Astrocyte of the hippocampus (primary cell): ENCODE measurements at places on chromosomes 3 and 15.
A peak's percentile ranks its signal among the peaks of the same experiment; 100 is the strongest.

GRCh38 chr3:26425076-26425475, 197.5 kb upstream of the LRRC3B start:
- no peak for DNase-seq

GRCh38 chr3:14533457-14533958, 6.6 kb downstream of the GRIP2 start:
- DNase-seq: no peak

- DNase-seq: no peak
Measured at GRCh38 chr3:27323087-27323570, 46.1 kb downstream of the NEK10 start.

DNA sequence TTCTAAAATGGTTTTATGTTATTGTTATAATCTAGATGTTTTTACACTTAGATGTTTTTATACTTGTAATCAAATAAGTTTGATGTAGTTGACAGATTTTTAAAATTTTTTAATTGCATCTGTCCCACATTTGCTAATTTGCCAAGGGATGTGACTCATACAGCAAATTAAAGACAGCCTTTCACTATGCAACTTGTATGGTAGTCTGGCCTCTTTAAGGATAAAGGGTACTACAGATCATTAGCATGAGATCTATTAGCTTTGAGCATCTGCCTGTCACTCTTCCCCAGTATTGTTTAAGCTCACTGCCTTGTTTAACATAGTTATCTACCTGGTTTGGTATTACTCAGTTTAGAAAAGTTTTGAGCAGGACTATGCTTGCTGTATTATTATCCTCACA, 83.0 kb downstream of the NPTN start:
- DNase-seq: no peak

GRCh38 chr15:51971032-51971374, 575 bp downstream of the LEO1 start:
- DNase-seq: no peak

GRCh38 chr3:156511987-156512677, 42.8 kb downstream of the SSR3 start:
- no peak for DNase-seq

GRCh38 chr15:48720646-48721045, 75.1 kb upstream of the FBN1 start:
- no peak for DNase-seq

DNA sequence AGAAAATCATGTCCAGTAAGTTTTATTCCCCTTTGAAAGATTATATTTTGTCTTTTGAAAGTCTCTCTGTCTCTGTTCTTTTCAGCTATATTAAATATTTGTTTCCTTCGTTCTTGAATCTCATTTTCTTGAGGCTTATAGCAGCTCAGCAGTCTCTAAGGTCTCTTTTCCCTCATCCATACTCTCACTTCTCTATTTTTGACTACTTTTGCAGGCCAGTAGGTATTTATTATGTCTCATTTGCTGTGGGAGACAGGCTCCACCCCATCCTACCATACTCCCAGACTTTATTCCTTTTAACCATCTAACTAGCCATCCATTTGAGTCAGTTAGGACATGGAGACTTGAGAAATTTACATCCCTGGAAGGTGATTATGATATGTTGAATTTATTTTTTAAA, 71.0 kb downstream of the FILIP1L start:
- no peak for DNase-seq

- no peak for DNase-seq
Measured at GRCh38 chr3:167113035-167113830, 266.9 kb downstream of the ZBBX start.

- peak; percentile 41 for DNase-seq
Measured at GRCh38 chr15:67072958-67073357, 7.6 kb downstream of the SMAD3 start.

DNA sequence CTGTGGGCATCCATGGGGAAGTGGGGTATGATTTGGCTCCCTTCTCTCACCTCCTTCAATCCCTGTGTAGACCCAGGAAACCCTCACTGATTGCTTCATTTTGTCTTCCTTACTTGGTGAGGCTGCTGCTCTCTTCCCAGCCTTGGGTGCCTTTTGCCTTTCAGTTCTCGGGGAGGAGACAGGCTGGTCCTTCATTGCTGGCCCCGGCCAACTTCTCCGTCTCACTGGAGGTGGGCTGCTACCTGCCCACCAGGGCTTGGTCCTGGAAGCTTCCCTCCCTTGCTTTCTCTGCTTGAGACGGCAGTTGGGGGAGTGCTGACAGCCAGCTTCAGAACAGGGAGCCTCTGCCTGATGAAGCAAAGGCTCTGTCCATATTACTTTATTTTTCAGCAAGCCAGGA, 4.7 kb downstream of the FOXL2 start:
- no peak for DNase-seq

DNA sequence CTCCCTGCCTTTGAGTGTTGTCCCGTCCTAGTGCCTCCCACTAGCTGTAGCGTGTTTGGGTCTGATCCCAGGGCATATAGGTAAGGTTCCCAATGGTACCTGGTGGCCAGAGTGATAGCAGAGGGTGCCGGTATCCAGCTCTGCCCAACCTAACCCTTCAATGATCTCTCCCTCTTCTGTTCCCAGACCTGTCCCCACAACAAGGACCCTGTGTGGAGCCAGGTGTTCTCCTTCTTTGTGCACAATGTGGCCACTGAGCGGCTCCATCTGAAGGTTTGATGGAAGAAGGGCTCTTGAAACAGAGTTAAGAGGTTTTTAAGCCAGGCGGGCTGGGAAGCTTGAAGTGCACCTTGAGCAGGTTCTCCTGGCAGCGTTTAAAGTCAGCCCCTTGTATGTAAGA, 35.5 kb downstream of the ESYT3 start:
- DNase-seq: no peak

GRCh38 chr3:47985381-47985780, 30.8 kb downstream of the MAP4 start:
- no peak for DNase-seq

DNA sequence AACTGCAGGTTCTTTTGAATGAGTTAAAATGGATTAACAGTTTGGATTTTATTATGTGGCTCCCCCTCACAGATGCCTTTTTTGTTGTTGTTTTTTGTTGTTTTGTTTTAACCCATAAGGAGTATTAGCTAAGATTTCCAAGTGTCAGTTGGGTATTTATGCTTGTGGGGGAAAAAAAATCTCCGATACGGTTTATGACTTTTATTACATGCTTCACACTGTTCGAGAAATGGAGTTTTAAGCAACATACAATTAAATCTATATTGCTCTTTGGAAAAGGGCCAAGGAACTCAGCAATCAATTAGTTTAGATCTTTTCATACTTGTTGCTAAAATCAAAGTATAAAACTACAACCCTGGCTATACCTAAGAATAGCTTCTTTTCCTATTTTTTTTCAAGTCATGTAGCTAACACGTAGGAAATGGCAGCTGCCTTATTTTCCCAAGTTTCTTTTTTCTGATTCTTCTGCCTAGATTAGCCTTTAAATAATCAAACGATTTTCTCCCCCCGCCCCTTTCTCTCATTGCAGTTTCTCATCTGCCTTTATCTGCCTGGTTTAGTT, 16.0 kb downstream of the NR2F2 start:
- DNase-seq: no peak

DNA sequence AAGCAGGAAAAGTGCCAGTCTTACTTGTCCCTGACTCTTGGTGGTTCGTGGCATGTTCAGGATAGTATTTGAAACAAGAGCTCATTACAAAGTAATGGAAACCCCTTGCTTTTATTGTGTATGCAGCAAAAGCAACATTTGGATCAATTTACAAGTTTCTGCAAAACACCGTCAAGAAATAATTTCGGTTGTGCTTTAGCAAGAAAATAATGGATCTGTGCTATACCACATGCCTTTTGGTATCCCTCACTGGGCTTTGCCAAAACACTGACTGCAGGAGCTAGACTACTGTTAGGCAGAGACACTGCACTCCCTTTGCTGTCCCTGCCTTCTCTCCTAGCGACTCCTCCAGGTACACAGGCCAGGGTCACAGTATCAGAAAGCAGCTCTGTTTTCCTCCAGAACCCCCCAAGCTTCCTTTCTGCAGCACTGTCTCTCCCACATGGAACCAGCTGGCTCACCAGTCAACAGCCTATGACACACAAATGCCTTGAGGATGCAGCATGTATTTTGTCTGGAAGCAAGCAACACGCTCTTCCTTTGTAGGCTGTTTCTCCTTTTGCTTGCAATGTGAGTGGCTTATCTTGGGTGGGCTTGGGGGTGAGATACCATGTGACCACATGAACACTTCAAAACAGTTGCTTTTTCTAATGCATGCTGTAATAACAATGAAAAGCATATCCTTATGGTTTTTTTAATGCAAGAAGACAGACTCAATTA, 111.4 kb downstream of the PGPEP1L start:
- peak; percentile 63 for DNase-seq

DNA sequence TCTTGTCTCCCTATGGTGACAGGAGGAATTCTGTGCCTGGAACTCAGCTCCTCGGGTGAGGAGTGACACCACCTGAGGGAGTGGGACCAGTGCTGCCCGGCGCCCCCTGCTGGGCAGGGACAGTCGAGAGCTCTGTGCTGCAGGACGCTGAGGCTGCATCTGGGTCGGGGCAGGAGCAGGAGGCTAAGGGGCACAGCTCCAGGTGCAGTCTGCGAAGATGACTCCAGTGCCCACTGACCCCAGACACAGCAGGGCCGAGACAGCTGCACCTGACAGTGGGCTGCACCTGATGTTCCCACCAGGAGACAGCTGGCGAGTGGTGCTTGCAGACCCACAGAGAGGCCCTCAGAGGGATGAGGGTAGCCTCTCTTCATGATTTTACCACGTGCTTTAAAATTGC, 152.9 kb downstream of the ATP10A start:
- peak; percentile 42 for DNase-seq

GRCh38 chr3:14773281-14773680, 45.5 kb upstream of the FGD5 start:
- no peak for DNase-seq

DNA sequence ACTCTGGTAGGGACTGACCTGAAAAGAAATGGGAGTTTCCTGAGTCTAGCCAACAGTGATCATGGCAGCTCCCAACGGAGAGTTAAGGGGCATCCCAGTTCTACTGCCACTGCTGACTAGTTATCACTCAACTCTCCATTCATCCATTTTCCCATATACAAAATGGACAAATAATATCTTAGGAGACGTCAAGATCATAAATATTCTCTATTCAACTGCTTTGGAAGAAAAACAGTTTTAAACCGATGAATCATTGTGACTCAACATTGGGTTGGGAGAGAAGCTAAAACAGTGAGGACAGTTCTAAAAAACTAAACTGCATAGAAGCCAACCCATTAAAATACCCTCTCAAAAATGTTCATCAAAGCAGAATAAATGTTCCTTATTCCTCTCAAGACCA, 57.6 kb upstream of the CHRM5 start:
- peak; percentile 38 for DNase-seq

DNA sequence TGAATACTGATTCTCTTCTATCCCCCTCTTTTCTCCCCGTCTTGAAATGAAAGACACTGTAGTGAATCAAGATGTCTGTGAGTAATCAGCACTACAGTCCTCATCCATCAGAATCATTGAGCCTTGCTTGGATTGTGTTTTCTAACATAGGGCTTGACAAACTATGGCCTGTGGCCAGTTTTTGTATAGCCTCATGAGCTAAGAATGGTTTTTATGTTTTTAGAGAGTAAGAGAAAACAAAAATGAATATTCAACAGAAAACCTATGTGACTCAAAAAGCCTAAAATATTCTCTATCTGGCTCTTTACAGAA, 55.2 kb downstream of the PPM1L start:
- no peak for DNase-seq

GRCh38 chr3:19947549-19948225, 790 bp downstream of the RAB5A start:
- peak; percentile 68 for DNase-seq

DNA sequence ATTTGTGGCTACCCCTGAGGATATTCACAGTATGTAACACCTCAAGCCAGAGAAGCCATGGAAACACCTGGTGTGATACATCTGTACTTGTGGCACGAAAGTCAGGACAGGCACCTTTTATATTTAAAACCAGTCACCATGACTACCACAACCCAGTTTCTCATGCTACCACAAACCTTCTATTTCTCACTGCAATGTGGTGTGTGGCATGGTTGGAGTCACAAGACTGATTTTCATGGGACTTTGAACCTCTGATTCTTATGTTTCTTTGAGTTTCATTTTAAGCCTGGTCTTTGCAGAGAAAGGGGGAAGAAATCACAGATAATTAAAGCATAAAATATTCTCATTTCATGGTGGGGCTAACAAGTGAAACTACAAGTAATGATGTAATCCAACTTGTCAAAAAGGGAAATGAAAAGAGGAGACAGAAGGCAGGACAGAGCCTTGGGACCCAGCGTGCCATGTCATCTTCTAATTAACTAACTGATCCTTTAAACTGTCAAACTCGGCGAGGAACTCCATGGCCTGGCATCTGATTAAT, 175.9 kb downstream of the PDZRN3 start:
- DNase-seq: no peak

GRCh38 chr3:144662729-144663128, 691.1 kb downstream of the DIPK2A start:
- DNase-seq: no peak

DNA sequence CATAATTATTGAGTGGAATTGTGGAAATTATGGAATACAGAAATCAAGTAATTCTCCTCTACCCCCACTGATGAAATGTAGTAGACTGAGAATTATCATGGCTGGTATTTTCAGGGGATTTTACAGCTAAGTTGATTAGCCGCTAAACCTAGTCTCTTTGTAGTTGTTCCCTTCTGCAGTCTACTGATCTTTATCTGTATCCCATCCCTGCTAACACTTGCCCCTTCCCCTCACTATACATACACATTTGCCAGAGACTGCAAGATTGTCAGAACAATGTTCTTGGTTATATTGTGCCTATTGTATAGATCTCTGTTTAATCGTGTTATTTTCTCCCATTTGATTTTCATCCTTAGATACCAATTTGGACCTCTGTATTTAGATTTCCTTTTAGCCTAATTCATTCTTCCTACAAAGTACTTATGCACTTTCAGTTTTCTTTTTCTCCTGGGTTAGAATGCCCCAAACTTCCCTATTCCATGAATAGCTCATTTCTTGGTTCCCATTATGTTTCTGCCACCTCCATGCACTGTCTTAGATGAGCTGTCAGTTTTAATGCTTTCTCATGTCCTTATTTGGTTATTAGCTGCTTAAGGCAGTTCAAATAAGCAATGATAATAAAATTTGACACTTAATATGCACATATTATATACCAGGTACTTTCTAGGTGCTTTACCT, 86.9 kb downstream of the CDIN1 start:
- DNase-seq: no peak

DNA sequence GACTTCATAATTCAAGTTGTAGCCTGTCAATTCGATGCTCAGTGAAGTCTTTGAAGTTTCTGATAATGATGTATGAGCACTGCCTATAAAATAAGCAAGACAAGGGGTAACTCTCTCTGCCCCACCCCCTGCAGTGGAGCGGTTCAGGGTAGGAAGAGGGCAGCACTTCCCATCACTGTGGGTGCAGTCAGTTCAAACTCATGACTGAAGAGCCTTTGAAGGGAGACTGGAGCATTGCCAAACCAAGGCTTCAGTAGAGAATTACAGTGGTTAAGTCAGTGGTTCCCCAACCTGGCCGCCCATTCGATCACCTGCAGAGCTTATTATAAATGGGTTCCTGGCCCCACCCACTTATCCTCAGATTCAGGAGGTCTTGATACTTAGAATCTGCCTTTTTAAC, 190.6 kb downstream of the SHQ1 start:
- DNase-seq: peak; percentile 81
